ENCODE measurements at places on chromosomes 4 and X.

DNA sequence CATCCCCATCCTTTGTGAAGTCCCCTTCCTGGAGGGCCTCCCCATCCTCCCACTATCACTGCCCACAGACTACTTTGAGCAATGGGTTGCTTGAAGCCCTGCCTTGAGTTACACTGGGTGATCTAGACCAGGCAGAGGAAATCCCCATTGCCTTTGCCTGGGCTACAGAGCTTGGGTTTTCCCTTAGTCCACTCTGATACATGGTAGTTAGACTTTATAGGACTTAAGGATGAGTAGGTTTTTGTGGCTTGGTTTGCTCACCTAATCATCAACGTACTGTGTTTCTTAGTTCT, 56.6 kb downstream of the TMEM131L start:
- peak; percentile 45 for DNase-seq

DNA sequence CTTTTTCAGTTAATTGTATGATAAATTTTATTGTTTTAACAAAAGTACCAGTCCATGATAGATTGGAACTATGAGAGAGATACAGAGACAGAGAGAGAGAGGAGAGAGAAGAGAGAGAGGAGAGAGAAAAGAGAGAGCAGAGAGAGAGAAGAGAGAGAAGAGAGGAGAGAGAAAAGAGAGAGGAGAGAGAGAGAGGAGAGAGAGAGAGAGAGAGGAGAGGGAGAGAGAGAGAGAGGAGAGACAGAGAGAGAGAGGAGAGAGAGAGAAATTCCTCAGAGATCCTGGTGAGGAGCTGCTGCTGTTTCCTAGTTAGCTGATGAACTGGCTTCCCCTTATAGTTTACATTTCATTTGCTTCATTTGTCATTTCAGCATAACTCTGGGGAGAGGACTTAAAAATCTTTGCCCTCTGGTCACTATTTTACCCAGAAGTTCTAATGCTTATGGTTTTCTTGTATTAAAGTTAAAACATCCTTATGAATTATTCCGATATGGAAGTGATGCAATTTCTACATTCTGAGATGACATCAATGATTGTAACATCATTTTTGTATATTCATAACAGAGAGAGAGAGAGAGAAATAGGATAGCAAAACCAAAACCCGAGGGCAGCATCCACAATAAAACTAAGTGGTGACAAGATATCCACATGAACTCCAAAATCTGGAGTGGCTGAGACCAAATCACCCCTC, 10.8 kb downstream of the CTAG1A start:
- no peak for DNase-seq

- no peak for DNase-seq
Observed at GRCh38 chr4:73740353-73740778, at the start of gene CXCL8. Gene CXCL8, plus strand, starts transcription at chr4:73740569. Its CDS starts 90 bp downstream, at chr4:73740659.

DNA sequence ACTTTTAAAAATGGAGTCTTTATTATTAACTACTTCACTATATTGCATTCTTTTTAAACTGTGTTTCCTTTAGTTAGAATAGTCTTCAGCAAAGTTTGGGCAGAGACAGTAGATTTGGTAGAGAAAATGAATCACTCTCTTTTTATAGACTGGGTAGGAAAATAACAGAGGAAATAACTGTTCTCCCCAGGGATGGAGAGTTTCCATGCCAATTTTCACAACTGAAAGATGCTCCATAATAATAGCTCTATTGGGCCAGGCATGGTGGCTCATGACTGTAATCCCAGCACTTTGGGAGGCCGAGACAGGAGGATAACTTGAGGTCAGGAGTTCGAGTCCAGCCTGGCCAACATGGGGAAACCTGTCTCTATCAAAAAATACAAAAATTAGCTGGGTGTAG, 13.1 kb downstream of the HSD17B13 start:
- DNase-seq = no peak

DNA sequence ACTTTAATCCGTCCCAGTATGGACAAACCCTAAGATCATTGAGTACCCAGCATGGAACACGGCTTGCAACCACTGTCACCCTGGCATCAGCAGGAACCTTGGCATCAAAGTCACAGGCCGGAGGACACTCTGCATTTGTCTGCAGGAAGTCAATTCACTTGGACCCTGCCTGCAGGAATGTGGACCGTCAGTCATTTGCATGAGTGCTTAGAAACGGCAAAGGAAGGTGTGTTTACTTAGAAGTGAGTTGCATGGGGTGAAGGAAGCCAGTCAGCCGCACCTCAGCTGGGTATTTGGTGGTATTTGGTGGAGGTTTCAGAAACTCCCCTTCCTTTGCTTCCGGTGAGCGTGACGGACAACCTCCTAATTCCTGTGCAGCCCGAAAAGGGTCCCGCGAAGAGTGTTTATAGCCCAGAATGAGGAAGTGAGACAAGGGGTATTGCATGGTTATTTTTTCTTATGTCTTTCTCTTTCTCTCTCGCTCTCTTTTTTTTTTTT, 15.5 kb downstream of the P2RY8 start:
- DNase-seq = peak; percentile 43

- DNase-seq = no peak
Observed at GRCh38 chrX:17020851-17021821, 74.7 kb downstream of the REPS2 start.

GRCh38 chr4:186557486-186557885, 2.1 kb upstream of the MTNR1A start:
- no peak for DNase-seq

DNA sequence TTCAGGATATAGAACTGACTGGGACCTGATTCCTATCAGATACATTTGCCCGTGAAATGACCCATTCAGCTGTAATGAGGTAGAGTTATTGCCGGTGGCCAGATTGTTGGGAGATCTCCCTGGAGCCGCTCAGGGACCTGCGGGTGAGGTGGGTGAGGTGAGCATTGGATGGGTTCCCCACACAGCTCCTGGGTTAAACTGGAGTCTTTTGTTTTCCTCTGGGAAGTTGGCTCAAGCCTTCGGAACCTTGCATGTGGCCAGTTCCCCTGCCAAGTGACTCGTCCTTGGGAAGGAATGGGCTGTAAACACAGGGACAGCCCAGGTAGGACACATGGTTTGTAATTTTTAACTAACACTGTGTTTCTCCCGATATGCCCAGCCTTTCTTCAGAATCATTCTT, 31.6 kb upstream of the KIT start:
- no peak for DNase-seq

GRCh38 chrX:23937100-23937499, 29.3 kb downstream of the CXorf58 start:
- DNase-seq = no peak

GRCh38 chrX:13570261-13570605, 832 bp downstream of the EGFL6 start:
- no peak for DNase-seq

- DNase-seq = no peak
Observed at GRCh38 chrX:102765217-102765616, 44.7 kb downstream of the GPRASP3 start.

DNA sequence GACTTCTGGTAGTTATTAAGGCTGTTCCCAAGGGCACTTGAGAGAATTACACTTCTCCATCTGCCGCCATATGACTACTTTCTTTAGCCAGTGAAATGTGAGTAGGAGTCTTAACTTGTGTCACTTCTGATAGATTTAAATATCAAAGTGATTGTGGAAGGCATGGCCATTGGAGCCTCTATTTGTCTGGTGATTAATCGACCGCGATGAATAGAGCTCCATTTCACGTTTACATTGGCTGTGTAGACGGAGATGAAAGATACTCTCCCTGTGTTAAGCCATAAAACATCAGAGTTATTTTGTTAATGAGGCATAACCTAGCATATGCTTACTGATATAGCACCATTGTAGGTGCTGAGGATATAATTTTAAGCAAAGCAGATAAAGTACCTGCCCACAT, 852.4 kb downstream of the CCSER1 start:
- no peak for DNase-seq

- no peak for DNase-seq
Observed at GRCh38 chrX:96710031-96710430, 25.4 kb downstream of the DIAPH2 start.

- DNase-seq = no peak
Observed at GRCh38 chrX:135484641-135485289, 35.7 kb upstream of the INTS6L start.

GRCh38 chr4:117249333-117249732, 164.0 kb upstream of the TRAM1L1 start:
- DNase-seq = no peak

- no peak for DNase-seq
Observed at GRCh38 chrX:39453889-39454621, 643.7 kb downstream of the BCOR start.

DNA sequence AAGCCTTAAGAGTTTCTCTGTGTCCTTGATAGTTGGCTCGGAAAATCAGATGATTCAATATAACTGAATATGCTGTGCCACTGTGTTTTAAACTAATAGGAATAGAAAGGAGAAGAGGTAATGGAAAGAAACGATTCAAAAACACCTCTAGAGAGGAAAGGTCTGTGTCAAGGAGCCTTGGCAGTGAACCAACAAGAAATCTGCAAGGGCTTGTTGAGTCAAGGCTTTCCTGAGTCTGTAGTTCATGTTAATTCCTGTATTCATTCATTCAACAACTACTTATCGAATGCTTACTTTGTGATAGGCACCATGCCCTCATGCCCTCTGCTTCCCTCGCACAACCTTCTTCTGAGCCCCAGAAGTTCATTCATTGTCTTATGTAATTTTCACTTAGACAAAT, 336.0 kb downstream of the PDHA2 start:
- DNase-seq = no peak

DNA sequence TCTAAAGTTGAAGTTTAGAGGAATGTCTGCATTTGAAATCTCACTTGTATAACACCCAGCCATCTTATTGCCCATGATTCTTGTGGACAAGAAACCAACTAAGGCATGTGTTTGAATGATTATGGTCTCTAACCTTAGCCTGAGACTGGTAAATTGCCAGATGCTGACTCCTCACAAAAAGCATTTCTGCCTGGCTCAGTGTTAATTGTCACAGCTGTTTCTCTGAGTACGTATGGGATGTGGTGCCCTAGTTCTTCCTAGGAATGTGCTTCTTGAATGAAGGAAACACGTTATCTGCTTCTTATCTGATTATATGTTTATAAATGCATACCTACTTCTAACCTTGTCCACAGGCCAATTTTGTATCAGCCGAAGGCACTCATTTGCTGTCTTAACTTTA, 63.1 kb upstream of the NDP start:
- DNase-seq = no peak

DNA sequence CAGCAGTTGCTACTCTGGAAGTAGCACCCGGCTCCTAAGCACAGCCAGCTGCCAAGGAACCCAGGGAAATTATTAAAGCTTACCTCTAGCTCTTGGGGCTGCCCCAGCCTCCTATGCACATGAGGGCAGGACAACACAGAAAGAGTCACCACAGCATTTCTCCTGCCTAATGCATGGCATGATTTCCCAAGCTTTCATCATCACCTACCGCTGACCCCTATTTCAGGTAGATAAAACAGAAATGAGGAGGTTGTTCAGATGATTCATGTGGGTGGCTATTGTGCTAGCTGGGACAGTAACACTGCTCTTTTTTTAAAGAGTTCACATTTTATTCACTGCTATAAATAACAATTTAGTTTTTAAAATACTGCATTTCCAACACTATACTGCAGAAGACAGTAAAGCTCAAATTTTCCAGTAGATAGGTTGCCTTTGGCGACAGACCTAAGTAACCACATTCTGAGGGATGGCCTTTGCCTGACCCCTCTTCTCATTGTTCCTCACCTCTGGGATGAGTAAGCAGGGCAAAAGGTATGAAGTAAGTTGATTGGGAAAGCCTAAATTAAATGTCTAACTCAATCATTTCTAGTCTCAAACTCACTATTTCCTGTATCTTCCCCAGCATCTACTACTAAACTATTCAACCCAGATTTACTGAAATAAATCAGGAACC, 16.7 kb downstream of the CASK start:
- DNase-seq = no peak

GRCh38 chrX:2226182-2226581, 274.6 kb downstream of the DHRSX start:
- DNase-seq = no peak

DNA sequence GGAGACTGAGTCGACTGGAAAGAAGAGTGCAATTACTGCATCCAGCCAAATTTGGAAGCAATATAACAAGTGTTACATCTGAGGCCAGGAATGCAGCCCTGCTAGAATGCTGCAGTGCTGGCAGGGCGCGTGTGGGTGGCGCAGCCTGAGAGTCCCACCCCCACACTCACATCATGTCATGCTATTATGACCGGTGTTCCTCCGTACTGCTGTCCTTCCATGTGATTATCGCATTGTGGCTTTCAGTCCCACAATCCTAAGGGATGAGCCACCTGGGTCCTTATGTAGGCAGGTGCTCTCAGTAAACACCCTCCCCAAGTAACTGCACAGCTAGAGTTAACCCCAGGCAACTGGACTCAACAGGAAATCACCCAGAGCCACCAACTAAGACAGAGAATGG, 122.6 kb upstream of the CPEB2 start:
- no peak for DNase-seq

DNA sequence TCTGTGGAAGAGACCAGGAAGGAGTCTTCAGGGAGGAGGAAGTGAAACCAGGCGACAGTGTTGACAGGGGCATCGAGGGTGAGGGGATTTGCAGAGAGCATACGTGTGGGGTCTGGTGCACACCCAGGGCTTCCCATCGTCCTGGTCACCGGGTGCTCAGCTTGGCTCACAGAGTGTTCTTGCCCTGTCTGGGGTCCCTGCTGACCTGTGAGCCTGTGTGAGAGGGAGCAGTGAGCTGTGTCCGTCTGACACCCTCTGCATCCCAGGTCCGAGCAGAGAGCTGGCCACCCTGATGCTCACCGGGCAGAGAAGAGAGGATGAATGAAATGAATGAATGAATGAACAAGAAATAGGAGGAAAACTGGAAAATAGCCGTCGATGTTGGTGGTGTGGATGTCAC, 46.5 kb downstream of the CPZ start:
- no peak for DNase-seq

DNA sequence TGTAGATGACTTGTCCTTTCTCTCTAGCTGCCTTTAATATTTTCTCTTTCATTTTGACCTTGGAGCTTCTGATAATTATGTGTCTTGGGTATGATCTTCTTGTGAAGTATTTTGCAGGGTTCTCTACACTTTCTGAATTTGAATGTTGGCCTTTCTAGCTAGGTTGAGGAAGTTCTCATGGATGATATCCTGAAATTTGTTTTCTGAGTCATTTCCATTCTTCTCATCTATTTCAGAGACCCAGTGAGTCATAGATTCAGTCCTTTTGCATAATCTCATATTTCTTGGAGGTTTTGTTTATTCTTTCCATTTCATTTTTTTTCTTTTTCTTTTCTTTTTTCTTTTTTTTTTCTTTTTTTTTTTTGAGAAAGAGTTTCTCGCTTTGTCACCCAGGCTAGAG, 585.7 kb upstream of the PABPC4L start:
- no peak for DNase-seq

GRCh38 chrX:16445166-16445752, 204.7 kb upstream of the S100G start:
- no peak for DNase-seq

DNA sequence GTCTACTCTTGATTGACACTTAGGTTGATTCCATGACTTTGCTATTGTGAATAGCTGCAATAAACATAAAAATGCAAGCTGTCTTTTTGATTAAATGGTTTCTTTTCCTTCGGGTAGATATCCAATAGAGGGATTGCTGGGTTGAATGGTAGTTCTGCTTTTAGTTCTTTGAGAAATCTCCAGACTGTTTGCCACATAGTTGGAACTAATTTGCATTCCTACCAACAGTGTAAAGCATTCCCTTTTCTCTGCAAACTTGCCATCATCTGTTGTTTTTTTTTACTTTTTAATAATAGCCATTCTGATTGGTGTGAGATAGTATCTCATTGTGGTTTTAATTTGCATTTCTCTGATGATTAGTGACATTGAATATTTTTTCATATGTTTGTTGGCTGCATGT, 122.2 kb upstream of the PRKG2 start:
- DNase-seq = no peak
